ENCODE measurements at places on chromosomes 12 and 14.
A peak's percentile ranks its signal among the peaks of the same experiment; 100 is the strongest.

DNA sequence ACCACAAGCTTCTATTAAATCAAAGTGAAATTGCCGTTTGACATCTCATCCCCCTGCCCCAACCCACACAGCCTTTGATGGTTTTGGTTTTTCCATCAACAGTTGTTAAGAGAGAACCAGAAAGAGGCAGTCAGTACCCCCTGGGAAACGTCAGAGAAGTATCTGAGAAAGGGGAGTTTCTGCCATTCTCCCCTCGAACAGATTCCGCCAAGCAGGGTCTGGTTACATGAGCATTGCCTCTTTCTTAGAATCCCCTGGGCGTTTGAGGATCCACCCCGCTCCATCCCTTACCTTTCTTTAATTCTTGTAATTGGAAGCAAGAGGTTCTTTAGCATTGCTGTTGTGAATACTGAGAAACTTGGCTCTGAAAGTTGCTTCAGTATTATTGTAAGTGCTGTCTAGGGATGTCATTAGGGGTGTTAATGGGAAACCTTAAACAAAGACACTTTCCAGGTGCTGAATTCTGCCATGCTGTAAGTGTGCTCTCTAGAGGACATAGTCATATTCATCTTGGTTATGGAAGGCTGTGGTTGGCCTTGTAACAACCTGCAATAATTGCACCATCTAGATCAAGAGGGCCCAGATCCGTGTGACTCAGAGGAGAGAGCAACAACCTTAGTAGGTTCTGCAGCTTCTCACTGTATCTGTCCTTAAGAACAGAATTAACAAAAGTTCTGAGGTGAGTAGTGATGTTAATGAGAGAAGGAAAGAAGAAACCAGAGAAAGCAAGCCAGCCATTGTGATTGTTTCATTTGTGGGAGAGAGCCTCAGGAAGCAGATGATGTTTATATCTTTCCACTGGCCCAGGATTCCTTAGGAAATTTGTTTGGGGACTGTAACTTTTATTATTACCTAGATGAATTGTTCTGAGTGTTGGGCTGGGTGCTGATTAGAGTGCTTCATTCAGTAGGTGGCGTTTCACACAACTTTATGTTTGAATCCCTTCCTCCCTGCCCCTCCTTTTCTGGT is 9.0 kb downstream of the TMBIM6 start:
- DNase-seq, result peak; percentile 44

- DNase-seq, result peak; percentile 72
Measured at GRCh38 chr14:80212023-80212397, 706 bp upstream of the DIO2 start.

GRCh38 chr12:104490186-104490585 is 33.4 kb downstream of the CHST11 start:
- no peak for DNase-seq

DNA sequence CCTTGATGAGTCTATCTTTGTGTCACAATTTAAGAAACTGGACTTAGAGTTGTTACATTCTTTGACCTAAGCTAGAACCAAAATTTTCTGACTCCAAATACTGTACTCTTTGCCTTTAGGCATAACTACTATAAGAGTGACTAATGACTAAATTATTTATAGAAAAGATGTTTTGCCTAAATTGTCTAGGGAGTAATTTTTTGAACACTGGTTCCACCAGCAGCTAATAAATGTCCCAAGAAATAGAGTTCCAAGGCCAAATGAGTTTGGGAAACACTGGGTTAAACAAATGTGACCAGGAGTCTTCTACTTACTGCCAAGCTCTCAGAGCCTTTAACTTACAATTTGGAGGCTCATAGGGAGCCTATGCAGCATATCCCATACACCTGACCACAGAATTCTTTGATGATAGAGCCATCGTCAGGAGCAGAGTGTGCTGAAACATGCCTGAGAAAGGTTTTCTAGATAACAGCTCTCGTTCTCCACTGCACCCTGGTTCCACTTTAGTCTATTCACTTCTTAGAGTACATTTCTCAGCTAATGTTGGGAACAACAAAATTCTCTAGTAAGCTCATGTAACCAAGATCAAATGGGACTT is 215.9 kb upstream of the HMGA2 start:
- no peak for DNase-seq

- no peak for DNase-seq
Measured at GRCh38 chr12:42422785-42423184, 96.8 kb downstream of the PPHLN1 start.

- DNase-seq, result no peak
Measured at GRCh38 chr12:67599691-67600090, 48.9 kb upstream of the DYRK2 start.

DNA sequence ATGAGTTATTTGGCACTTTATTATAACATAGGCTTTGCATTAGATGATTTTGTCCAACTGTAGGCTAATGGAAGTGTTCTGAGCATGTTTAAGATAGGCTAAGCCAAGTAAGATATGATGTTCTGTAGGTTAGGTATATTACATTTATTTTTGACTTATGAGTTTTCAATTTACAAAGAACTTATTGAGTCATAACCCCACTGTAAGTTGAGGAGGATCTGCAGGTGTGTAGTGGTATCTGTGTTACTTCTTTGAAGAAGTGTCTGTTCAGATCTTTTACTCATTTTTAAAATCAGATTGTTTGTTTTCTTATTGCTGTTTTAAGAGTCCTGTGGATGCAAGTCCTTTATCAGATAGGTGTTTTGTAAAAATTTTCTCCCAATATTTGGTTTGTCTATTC is 329.2 kb downstream of the RAD51B start:
- DNase-seq, result no peak

DNA sequence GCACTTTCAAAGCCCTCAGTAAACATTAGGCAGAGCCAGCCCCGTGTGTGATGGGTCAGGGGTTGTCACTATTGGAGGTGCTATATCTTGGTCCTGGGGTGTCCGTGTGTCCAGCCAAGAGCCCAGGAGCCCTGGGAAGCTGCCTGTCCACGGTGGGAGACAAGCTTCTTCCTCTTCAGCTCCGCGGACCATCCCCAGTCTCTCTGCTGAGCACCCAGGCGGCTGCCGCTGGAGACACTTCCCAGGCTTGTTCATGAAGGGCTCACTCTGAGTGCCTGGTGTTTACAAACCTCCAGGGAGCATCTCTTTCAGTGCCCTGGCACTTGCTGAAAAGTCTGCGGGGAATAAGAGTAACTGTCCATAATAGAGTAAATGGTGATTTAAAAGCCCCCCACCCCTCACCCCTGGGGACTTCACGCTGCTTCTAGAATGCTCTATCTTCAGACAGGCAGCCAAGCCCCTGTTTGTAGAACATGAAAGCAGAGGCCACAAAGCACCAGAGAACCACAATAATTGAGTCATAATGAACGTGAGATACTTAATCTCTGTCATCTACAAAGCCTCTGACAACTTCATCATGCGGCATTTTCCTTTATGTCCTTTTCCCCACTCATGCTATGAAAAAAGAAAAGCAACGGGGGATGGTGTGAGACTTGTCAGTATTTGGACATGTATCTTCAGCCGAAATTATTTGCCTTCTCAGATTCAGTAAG is 178.6 kb downstream of the TMEM132C start:
- DNase-seq, result no peak

GRCh38 chr12:26721800-26722199 is 111.2 kb downstream of the ITPR2 start:
- DNase-seq, result peak; percentile 78

DNA sequence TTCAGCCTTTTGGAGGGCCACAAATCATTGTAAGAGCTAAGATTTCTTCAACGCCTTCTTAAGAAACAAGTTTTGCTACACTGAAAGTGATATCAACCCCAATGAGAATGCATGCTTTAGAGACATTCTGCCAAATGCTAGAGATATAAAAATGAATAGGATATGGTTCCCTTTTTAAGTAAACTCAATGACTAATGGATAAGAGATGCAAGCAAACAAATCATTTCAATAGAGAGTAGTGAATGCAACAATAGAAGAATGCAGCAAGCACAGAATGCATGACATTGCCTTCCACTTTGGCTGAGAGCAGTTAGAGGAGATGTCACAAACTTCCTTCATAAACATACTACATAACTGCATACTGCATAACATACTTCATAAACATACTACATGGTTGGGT is 116.4 kb downstream of the PDZRN4 start:
- DNase-seq, result no peak

GRCh38 chr14:90536511-90537191 is 139.8 kb downstream of the CALM1 start:
- no peak for DNase-seq

- no peak for DNase-seq
Measured at GRCh38 chr12:63208956-63209355, 58.0 kb upstream of the AVPR1A start.

DNA sequence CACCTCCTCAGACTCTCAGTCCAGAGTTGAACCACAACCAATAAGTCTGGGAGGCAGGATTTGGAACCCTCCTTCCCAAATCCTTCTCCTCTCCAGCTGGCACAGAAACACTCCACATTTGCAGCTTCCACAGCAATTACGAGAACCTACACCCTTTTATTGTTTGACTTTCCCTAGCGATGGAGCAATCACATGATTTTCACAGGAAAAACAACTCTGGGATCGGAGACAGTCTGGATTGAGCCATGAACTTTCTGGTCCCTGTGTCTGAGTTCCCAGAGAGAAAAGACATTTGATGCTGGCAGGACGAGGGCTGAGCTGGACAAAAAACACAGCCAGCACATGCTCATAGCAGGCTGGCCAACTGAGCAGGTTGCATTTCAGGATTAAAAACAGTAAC is 49.0 kb upstream of the STON2 start:
- no peak for DNase-seq

GRCh38 chr14:102071283-102071998 is 15.4 kb downstream of the HSP90AA1 start:
- no peak for DNase-seq

- no peak for DNase-seq
Measured at GRCh38 chr14:103343905-103344797, 10.1 kb downstream of the EIF5 start.

DNA sequence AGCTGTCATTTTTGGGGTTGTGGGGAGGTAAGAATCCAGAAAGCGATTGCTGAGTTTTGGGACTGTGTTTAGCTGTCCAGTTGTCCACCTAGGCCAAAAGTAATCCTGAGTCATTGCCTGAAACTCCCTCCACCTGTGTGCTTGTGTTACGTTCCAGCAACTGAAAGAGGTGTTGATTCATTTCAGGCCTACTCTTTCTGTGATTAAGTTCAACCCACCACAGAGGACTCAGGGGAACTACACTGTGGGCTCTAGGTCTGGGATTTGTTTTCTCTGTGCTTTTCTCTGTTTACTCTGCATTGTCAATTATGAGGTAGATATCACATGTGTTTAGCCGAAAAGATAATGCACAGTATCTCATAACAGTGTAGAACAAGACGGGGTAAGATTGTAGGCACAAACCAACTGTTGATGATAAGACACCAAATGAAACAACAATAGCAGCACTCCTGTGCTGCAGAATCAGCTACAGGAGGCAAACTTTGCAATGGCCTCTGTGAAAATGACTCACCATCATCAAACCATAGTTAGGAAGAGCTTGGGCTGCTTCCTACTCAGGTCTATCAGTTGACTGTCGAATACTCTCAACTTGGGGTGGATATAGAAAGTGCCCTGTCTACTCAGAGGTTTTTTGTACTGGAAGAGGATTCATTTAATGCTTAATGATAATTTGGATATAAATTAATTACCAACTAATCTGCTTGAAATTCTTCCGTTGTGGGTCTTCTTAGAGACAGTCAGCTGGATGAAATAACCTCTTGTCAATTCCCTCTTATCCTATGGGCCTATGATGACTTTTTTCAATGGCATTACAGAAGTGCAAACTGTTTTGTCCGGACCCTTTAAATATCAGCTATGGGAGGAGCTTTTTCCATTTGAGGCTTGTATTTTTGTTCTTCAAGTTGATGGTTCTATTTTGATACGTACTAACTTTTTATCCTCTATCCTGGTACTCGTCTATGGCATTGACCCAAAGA is 385.9 kb downstream of the BMP4 start:
- DNase-seq, result no peak

- DNase-seq, result no peak
Measured at GRCh38 chr14:34362641-34363251, 99.3 kb downstream of the SPTSSA start.

GRCh38 chr12:48999371-49000131 is at the start of gene DDN:
Gene DDN, minus strand, starts transcription at chr12:48999375. Its CDS starts 88 bp downstream, at chr12:48999287.
- DNase-seq, result peak; percentile 86

DNA sequence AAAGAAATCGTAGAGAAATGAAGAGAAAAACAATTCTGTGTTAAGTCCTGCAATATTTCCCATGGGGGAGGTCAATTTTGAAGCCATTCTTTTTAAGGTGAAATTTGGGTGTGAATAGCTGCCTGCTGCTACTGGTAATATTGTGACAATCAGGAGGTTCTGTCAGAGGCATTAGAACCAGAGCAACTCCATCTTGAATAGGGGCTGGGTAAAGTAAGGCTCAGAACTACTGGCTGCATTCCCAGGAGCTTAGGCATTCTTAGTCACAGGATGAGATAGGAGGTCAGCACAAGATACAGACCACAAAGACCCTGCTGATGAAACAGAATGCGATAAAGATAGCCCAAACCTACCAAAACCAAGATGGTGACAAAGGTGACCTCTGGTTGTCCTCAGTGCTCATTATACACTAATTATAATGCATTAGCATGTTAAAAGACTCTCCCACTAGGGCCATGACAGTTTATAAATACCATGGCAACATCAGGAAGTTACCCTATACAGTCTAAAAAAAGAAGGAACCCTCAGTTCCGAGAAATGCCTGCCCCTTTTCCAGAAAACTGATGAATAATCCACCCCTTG is 24.8 kb upstream of the MTHFD1 start:
- DNase-seq, result no peak

GRCh38 chr12:87758271-87758670 is 270.9 kb downstream of the C12orf50 start:
- no peak for DNase-seq

GRCh38 chr14:52724360-52724644 is 5.7 kb upstream of the STYX start:
- DNase-seq, result no peak
